ENCODE measurements at places on chromosomes 1 and 21.
A peak's percentile ranks its signal among the peaks of the same experiment; 100 is the strongest.

- DNase-seq, result no peak
Observed at GRCh38 chr1:9900142-9901043, 9.7 kb downstream of the CTNNBIP1 start.

GRCh38 chr1:199866210-199866617, 161.3 kb upstream of the NR5A2 start:
- DNase-seq, result no peak

DNA sequence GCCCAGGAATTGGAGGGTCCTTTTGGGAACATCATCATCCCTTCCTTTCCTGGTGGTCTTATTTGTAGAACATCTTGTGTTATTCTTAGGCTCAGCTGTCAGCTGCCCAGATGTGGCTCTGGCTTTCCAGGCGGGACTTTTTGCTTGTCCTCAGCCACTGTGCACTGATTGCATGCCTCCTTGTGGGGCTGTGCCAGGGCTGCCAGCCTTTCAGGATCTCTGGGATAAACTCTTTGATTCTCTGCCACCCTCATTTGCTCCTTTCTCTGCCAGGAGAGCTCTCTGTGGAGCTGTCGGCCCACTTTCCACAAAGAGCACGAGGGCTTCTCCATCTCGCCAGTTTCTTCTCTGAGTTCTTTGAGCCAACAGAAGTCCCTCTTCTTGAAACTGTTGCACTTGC, 63.1 kb downstream of the PTPRU start:
- no peak for DNase-seq

DNA sequence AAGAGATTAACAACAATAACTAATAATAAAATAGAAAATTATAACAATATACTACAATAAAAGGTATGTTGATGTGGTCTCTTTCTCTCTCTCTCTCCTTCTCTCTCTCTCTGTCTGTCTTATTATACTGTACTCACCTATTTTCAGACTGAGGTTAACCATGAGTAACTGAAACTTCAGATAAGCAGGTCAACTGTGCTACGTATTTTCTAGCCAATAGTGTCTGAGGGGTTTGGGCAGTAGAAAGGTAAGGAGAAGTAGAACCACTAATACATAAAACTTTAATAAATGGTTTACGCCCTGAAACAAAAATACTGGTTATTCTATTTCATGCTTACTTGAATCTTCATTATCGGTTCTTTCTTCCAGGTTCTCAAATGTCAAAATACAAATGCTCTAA, 71.0 kb upstream of the LRRC53 start:
- DNase-seq, result no peak

DNA sequence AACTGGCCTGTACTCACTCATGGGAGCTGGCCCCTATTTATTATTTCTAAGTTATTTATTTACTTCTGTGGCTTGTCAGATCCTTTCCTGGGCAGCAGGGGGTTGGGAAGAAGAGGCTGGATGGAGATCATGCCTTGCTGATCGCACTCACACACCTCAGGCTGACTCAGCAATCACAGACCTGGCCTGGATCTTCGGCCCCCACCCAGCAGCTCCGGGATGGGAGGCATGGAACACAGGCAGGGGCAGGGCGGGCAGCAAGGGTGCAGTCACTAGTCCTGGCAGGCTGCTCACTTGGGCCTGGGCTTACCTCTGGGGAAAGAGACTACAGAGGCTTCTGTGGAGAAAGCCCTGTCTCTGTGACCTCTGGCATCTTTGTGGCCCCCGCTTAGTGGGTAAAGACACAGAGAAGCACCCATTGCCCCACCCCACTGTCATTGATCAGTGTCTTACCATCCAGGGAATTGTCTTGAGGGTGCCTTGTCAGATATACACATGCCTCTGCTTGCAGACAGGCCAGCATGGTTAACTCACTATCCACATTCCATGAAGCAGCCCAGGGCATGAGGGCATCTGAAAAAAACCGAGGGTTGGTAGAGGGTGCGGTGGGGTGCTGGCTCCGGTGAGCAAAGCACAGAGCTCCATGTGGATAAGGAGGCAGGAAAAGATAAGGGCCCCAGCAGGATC, 3.7 kb downstream of the ARTN start:
- no peak for DNase-seq

- no peak for DNase-seq
Observed at GRCh38 chr1:21244986-21245687, 45.1 kb downstream of the ECE1 start.

DNA sequence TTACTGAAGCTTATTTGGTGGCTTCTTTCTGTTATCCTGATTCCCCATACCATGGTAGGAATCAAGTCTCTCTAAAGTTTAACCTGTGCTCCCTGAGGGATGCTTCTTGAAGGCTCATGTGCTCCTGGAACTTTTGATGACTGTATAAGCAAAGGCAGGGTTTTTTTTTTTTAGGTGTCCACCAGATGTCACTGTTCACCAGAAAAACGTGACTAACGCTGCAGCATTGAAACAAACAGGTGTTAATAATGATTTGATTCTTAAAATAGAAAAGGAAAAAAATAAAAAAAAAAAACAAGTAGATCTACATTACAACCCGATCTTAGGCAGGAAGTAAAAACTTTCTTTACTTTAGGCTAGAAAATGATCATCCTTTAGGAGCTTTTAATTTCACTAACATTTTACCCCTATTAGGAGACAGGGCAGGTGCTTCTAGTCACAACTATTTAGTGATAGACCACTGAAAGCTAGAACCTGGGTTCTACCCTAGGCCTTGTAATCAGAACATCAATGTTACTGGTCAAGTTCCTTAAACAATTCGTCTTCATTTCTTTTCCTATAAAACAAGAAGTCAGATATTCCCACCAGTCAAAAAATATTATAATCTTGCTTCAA, 223.0 kb downstream of the PLA2G4A start:
- DNase-seq, result peak; percentile 45

DNA sequence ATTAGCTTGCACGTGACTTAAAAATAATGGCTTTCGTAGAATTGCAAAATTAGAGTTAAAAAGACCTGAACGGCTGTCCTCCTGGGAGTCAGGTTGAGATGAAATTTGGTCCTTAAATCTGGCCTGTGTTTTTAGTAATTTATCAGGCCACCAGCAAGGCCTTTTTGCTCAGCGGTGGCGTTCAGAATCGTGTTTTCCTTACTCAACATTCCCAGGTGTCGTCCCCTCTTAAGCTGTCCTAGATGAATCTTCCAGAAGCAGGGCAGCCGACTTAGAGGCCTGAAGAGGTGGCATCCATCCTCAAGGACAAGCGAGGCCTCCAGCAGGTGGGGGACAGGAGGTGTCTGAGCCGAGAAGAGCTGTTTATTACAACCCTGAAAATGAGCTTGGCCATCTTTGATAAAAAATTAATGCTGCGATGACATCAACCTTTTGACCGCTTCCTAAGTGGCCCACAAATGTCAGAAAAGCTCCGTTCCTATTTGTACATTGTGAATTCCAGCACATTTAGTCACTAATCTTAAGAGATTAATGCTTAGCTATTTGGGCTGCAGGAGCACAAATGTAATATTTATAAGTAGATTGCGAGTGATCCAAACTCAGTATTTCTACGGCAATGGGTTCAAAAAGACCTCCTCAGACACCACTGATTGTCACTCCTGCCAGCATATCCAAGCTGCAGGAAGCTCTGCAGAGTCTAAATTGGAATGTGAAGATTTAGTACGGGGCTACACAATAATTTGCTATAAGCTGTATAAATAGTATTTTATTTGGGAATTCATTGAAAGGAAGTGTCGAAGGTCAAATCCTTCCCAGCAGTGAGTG, 344.1 kb upstream of the VAMP3 start:
- DNase-seq, result no peak

DNA sequence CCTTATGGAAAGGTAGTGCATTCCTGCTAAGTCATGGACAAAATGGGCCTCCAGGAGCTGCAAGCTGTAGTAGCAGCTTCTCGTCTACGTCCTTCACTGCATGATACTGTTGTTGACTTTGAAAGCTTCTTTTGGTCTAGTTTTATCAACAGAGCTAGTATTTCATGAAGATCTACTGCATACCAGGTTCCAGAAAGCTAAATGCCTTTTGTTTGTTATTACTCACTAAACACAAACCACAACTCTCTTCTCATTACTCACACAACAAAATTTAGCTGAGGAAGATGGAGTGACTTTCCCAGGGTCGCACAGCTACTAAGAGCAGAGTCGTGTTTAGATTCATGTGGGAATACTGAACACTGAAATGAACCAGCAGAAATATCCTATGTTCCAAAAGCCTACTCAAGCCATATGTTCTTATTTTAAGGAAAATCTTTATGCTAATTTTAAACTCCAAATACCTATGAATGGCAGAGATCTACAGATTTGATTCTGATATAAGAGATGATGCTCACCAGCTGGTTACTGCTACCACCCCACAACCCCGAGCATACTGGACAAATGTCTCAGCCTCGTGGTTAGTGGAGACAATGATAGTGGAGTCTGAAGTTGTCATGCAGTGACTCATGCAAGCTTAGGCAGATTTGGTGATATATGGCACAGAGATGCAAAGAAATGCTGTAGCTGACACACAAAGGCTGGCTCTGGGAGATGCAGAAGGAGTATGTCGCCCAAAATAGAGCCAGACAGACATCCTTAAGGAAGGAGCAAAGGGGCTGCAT, 20.6 kb downstream of the PGBD2 start:
- no peak for DNase-seq

DNA sequence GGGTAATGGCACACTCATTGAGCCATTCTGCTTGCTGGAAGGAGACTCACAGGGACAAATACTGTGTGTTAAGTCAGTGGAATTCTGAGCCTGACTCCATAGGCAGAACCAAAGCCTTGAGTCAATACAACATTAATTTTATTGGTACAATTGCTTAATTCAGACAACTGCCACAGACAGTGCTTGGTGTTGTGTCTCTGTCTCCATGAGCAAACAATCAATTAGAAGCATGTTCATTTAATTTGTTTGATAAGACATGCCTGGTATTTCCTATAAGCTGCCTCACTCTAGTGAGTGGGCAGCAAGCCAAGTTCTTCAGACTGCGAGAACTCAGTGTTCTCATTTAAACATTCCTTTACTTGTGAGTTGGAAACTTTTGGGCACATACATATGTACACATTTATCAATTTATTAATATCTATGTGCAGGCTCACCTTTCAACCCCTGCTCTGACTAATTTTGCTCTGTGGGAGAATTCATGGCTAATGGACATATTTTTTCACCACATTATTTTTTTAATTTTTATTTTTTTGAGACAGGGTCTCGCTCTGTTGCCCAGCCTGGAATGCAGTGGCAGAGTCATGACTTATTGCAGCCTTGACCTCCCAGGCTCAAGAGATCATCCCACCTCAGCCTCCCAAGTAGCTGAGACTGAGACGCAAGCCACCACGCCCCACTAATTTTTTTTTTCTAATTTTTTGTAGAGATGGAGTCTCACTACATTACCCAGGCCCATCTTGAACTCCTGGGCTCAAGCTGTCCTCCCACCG, 4.5 kb upstream of the SRSF10 start:
- no peak for DNase-seq

Measured in spinal cord (tissue), 10 donors.